ENCODE measurements at places on chromosomes 7 and 10.

GRCh38 chr7:121371883-121372282 is 24.2 kb downstream of the FAM3C start:
- no peak for DNase-seq

DNA sequence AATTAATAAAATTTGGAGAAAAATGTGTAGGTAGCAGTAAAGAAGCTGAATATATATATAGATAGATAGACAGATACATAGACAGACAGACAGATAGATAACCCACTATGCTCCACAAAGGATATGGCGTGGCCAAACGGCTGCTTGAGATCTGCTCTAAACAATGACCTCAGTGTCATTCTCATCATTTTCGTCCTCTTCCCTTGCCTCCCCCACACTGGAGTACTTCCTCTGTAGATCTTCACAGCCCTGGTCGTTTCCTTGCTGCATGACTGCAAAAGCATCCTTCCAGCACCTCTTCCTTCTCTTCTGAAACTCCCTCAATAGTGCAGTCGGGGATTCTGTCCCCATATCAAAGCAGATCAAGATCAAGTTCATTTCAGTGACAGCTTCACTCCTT is 35.6 kb upstream of the ATP6V0A4 start:
- DNase-seq: no peak

DNA sequence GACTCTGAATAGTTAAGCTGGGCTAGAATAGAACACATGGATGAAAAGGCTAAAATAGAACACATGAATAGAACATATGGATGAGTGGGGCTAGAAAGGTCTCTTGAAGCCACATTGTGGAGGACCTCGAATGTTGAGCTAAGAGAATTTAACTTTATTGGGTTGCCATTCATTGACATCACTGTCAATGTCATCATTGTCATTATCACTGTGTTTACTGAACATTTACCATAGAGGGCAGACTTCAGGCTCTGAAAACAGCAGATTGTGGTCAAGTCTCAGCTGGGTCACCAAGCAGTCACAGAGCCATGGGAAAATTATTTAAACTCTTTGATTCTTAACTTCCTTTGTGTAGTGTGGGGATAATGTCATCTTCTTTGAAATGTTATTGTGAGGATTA is 80.4 kb downstream of the WDFY4 start:
- no peak for DNase-seq

DNA sequence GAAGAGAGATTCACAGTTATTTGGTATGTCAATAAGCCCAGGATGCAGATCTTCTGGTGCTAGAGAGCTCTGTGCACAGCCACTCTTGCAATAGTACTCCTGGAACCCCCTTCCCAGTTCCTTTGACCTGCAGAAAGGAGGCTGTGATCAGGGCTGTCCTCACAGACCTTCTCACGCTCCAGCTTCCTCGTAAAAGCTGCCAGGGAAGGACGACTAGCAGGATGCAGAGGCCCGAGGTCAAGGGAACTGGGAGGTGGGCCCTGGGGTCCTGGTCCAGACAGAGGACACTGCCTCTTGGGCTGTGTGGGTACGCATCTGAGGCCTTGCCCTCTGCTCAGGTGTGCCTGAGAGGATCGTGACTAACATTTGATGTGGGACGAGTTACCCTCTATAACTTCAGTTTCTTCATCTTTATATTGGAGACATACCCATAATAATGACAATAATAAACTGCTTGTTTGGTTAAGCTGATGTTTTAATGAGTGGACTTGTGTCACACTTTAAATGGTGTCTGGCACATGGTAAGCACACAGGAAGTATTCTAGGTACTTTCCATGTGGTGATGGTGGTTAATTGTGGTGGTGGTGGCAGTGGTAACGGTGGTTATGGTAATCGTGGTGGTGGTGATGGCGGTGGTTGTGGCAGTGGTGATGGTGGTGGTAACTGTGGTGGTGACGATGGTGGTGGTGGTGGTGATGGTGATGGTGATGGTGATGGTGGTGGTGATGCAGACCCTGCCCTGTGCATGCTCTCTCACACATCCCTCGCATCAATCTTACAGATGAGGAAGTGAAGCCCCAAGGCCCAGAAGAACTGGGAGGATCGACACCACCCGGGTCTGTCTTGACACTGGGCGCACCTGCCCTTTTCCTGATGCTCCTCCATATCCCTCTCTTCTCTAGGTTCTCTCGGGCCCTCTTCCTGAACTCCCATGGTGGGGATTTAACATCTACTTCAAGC is 235.2 kb upstream of the GRB10 start:
- DNase-seq: no peak

DNA sequence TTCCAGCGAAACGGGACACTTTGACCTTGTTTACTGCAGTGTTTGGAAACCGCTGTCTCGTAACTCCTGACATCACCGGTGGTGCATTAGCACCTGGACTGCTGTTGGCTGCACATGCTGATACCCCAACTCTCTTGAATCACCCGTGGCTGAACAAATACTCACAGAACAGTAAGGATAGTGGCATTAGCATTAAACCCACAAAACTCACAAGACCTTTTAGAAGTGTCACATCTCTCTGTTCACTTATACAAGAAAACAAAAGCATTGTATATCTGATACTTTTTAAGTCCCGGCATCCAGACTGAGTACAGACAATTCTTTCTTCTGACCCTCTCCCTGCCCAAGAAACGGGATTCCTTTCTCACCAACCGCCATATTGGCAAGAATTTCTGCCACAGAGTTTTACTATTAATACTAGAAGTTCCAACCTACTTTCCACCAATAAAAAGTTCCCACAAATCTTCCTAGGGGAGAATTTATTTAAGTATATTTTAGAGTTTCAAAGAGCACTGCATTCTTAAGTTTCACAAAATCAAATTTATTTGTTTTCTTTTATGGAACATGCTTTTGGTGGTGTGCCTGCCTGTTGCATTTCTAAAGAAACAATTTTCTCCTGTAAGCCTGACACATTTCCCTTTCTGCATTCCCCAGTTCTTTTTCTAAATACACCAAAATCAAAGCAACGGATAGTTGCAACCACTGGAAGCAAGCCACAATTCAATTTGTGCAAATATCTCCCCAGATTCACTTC is 208.4 kb upstream of the KLF14 start:
- no peak for DNase-seq

- DNase-seq: no peak
These were observed 18.4 kb upstream of the COBL start for GRCh38 chr7:51335057-51335456.

GRCh38 chr10:24851629-24852028 is 100.8 kb downstream of the PRTFDC1 start:
- DNase-seq: peak; percentile 45

DNA sequence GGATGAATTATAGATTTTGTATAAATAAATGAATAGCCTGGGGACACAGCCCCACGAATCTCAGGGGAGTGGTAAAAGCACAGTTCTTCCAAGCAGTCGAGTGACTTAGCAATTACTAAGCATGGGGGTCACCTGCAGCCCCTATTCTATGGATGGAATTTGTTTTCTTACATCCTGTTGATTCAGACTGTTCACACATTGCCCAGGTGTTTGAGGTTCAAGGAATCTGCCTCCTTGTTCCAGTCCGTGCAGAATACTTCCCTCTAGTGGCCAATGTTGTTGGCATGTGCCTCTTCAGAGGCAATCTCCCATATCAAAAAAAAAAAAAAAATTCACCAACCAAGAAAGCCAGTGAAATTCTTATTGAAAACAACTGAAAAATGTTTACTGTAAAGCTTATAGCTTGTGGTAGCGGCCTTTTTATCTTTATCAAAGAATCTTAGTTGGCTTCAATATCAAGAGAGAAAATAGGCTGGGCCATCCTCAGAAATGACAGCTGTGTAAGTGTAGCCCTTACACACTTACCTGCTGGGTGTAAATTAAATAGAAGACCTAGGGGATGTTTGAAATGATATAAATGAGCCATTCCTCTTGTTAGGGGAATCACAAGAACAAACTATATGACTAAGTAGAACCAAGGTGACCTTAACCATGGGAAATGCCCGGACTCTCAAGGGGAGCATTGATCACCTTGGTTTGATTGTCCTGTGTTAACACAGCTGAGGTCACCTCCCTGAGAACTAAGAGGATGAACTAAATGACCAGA is 7.8 kb downstream of the LIPM start:
- peak; percentile 65 for DNase-seq

GRCh38 chr7:105594034-105594433 is 12.7 kb upstream of the EFCAB10 start:
- DNase-seq: no peak

DNA sequence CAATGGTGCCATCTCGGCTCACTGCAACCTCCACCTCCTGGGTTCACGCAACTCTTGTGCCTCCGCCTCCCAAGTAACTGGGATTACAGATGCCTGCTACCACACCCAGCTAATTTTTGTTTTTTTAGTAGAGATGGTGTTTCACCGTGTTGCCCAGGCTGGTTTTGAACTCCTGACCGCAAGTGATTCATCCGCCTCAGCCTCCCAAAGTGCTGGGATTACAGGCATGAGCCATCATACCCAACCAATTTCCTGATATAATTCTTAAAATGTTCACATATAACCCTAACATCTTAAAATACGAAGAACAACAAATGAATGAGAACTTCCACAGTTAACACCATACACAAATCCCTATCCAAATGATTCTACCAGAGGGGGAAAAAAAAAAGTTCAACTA is 31.2 kb downstream of the BAIAP2L1 start:
- DNase-seq: no peak

GRCh38 chr10:54900584-54900983 is 99.6 kb upstream of the PCDH15 start:
- no peak for DNase-seq

DNA sequence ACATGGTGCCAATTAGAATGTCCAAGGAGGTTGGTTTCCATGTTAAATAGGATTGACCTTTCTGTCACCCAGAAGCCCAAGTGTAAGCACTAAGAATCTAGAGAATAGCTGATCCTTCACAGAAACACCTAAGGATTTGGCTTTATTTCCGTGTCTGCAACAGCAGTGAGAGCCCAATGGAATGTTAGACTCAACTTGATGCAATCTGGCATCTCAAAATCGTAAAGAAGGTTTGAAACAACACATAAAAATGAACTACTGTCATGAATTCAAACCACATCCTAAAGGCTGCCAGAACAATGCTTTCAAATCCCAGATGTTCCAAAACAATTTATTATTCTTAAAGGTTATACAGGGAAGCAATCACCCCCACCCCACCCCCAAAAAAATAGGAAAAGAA is 18.6 kb downstream of the PPP1R3C start:
- DNase-seq: peak; percentile 98

- peak; percentile 34 for DNase-seq
These were observed 120.0 kb downstream of the PDE1C start for GRCh38 chr7:31950091-31950755.

- DNase-seq: no peak
These were observed 11.7 kb downstream of the EPHB6 start for GRCh38 chr7:142866361-142867096.

DNA sequence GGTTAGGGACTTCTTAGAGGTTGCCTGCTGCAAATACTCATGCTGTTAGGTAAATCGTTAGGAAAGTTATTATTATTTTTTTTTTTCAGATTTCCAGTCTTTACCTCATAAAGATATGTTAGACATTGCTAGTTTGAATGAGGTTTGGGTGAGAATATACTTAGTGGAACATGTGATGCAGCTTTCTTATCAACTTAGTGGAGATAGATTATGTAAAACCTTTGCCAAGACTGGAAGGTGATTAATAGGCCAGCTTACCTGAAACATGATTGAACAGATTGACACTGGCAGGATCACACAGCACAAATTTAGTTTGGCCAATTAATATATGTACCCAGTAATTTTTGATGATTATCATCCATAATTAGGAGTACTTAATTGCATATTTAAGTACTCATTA is 32.3 kb downstream of the ADD3 start:
- DNase-seq: no peak

DNA sequence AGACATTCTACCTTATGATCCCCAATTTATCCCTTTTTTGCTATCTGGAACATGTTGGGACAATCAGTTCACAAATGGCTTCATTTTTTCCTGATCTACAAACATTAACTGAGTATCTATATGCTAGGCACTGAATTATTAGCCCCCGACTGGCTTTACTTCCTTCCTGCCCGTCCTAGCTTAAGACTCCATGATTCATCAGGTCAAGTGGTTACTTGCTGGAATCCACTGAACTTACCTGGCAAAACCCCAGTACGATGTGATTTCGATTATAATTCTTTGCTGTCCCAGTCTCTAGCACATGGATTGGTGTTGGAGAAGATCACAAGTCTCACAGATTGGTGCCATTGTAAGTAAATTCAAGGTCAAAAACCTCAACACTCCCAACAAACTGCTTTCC is 77.1 kb downstream of the ORC5 start:
- no peak for DNase-seq

DNA sequence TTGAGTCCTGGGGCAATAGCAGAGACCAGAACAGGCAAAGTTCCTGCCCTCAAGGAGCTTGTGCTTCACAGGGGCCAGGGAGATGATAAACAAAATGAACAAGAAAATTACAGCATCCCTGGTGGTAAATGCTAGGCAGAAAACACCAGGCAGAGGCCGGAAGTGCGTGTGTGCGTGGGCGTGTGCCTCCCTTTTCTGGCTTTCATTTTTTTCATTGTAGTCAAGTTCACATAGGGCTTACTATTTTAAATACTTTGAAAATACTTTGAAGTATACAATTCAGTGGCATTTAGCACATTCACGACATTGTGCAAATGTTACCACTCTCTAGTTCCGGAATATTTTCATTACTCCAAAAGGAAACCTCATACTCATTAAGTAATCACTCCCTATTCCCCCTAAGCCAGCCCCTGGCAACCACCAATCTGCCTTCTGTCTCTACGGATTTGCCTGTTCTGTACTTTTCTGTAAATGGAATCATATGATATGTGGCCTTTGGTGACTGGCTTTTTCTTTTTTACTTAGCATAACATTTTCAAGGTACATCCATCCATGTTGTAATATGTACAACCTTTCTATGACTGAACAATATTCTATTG is 88.1 kb upstream of the PDCD4 start:
- no peak for DNase-seq

DNA sequence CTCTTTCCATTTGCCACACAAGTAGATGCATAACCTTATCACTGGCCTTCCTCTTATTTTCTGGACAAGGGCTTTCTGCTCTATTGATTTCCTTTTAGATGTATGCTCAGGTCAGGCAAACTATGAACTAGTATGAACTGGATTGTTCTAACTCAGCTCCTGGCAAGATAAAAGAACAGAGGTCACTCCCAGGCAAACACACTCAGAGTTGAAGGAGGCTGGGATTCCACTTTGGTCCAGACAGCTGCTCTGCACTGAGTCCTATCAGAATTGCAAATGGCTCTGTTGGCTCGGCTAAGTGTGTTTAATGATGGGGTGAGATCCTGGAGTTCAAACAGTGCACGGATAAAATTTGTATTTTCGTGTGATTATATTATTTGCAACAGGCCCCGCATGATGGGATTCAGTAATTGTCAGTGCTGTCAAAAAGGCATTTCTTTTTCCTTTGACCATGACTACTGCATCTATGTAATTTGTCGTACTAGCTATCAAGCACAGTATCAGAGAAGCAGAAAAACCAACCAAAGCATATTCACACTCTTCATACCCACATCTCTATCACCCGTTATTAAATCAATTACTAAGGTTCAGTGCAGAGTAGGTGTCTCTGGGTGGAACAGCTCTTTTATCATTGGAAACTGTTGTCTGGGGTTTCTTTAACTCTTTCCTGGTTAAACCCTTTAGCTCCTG is 288.1 kb upstream of the PRKCQ start:
- no peak for DNase-seq

- no peak for DNase-seq
These were observed 63.1 kb upstream of the ADRB1 start for GRCh38 chr10:113980408-113981087.
